ENCODE measurements at places on chromosomes 5 and 9. TPM values are rescaled to one million over a fixed set of nuclear protein-coding genes. Genes with fewer than 3 reads are reported as not detected.

QRFP gene
- total RNA-seq = not detected

RGS3 gene
- 311 TPM for total RNA-seq

CYLC2 gene
- not detected for total RNA-seq

TAF9 gene
- total RNA-seq = 67.8 TPM

HSPA4 gene
- total RNA-seq = 55.2 TPM

GGTA1 gene
- total RNA-seq = 0.16 TPM

PCDHA11 gene
- under 0.01 TPM for total RNA-seq

BARX1 gene
- total RNA-seq = not detected

IL11RA gene
- total RNA-seq = 6.6 TPM

GPR150 gene
- total RNA-seq = not detected

PDZD2 gene
- total RNA-seq = 7.0 TPM

TGFBI gene
- total RNA-seq = 5.2 TPM

FAM219A gene
- 15.9 TPM for total RNA-seq

ST8SIA4 gene
- 9.4 TPM for total RNA-seq

GABRA6 gene
- total RNA-seq = not detected

FOXD4L5 gene
- total RNA-seq = under 0.01 TPM

EIF4E1B gene
- total RNA-seq = not detected

BARHL1 gene
- total RNA-seq = not detected

MARVELD2 gene
- 4.4 TPM for total RNA-seq

SLC27A6 gene
- not detected for total RNA-seq

PCDHA10 gene
- 0.13 TPM for total RNA-seq

WDR41 gene
- total RNA-seq = 65.3 TPM

TCF7 gene
- 0.31 TPM for total RNA-seq

ELOVL7 gene
- total RNA-seq = 0.38 TPM

RGS7BP gene
- 2.8 TPM for total RNA-seq

SLC34A3 gene
- not detected for total RNA-seq

PCDHB15 gene
- 1.2 TPM for total RNA-seq

MOB3B gene
- total RNA-seq = 2.0 TPM

SLC4A9 gene
- under 0.01 TPM for total RNA-seq

TERT gene
- not detected for total RNA-seq

BHMT2 gene
- 1.3 TPM for total RNA-seq

GRAMD2B gene
- 3.1 TPM for total RNA-seq

ZDHHC11B gene
- not detected for total RNA-seq

Data from bladder microvascular endothelial cell (primary cell).